D721Med (cell line): ENCODE measurements at places on chromosomes 4 and X.

GRCh38 chrX:132875650-132876522 lies 82.5 kb downstream of the HS6ST2 start:
- DNase-seq = no peak

DNA sequence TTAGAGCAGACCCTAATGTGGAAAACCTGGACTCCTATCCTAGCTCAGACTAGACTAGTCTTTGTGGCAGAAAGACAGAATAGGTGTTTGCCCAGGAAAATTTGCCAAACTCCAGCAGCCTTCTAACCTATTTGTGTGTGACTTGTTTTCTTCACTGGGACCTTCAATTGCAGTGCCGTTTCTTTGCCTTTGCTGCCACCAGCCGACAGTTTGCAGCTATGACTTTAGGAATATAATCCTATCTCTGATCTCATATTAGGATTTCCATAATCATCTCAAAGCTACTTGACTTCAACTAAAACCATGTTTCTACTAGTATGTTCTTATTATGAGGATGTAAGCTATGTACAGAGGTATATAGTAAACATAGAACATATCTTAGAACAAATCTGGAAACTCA lies 60.2 kb upstream of the PGAM4 start:
- no peak for DNase-seq

DNA sequence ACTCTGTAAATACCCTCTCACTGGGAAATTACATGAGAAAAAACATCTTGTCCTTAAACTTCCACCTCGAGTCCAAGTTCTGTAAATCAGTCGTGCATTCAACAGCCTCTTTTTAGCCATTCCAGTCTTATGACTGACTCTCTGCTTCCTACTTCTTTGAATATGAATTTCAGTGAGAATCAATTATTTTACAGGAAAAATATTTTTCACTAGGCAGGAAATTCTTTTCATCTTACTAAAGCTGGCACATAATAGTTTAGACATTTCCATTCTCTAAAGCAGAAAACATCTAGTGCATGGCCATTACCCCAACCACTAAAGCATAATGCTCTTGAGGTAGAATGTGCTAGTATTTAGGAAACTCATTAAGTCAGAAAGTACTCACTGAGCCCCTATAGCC lies 565.7 kb upstream of the FAT1 start:
- DNase-seq = no peak

DNA sequence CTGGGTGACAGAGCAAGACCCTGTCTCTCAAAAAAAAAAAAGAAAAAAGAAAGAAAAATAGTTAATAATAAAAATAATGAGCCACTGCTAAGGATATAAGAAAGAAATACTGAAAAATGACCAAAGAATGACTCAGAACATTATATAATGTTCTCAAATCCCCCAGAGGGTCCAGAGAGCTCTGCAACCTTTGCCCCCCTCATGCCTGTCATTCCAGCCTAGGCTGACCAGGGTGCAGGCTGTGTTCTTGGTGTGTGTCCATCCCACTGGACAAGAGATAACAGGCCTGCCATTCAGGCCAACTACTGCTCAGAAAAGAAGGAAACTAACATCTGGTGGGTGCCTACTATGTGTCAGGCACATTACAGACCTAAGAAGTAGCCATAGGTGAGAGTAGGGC lies 72.7 kb upstream of the EDNRA start:
- DNase-seq = no peak

GRCh38 chr4:167109859-167110258 lies 124.4 kb downstream of the SPOCK3 start:
- no peak for DNase-seq

DNA sequence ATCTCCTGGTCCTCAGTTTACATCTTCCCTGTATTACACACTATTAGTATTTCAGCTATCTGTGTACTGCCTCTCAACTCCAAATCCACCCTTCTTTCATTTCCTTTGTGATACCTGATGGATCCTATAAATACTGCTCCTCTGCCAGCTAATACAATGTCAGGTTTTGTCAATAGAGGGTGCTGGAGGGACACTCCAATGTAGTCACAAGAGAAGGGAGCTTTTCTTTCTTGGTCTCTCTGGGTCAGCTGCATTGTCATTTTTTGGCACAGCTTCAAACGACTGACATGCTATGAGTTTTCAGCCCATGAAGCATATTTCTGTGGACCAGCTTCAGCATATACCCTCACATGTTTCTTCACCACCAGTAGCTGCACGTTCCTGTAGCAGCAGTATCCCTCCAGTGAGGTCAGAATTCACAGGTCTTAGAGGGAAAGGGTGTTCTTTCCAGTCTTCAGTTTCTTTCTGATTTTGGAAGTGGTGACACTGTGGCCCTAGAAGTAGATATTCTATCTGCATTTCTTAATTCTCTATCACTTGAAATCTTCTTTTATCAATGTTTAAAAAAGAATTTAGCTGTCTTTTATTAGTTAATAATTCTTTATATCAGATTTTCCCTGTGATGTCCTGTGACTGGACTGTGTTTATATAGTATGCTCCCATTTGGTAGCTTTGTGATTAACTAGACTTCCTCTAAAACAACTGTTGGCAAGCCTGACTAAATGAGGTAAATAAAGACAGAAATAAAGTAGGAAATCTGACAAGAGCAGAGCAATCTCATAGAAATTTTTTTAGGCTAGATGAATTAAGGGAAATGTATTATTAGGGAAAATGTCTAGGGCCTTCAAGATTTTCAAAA lies 60.6 kb downstream of the GABRA2 start:
- no peak for DNase-seq

DNA sequence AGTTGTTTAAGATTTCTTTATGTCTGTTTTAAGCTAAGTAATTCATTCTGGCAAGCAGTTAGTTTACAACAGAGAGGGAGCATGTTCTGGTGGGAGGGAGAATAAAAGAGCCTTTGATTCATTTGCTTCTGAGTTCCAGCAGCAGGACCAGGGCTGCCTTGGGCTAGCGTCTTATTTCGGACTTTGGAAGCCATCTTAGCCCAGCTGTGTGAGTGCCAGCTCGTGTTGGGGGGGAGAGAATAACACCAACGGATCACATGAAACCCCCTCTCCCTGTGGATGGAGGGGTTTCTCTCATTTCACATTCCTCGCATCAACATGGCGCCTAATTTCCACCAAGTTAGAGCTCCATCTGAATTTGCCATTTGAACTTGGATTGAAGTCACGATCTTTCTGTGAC lies 7.4 kb downstream of the GAB1 start:
- DNase-seq = no peak

DNA sequence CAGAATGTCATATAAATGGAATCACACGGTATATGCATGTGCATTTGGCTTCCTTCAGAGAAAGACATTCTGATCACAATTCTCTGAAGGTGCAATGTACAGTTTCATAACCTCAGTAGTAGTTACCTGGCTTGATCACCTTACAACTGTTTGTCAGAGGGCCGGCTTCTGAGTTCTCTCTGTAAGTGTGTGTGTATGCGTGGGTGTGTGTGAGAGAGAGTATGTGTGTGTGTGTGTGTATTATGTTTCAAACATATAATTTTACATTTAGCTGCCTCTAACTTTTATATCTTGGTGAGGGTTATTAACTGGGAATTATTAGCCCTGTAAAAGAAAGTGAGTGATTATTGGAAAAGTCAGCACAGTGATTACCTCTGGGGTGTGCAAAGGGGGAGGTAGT lies 8.0 kb upstream of the LOC101059915 start:
- DNase-seq = no peak

GRCh38 chrX:55118574-55118973 lies 29.8 kb downstream of the PAGE2 start:
- DNase-seq = no peak

DNA sequence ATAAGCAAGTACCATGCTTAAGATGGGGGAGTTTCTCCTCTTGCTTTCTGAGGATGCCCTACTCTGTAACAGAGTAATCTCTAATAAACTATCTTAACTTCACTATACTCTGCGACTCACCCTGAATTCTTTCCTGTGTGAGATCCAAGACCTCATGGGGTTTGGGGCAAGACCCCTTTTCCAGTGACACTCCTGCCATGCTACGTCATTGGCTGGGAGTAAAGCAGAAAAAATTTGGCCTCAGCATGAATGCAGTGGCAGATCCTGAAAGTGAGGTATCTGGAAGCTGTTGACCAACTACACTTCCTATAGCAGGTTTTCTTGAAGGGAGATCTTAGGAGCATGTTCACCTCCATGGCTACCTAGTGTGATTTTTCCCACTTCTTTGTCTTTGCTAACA lies 109.1 kb upstream of the MED14 start:
- no peak for DNase-seq

GRCh38 chr4:54032558-54033135 lies 31.8 kb downstream of the CHIC2 start:
- no peak for DNase-seq

- DNase-seq = no peak
Measured at GRCh38 chrX:150257353-150258175, 105.6 kb upstream of the MAMLD1 start.

- DNase-seq = no peak
Measured at GRCh38 chrX:9302381-9302780, 162.5 kb upstream of the TBL1X start.

GRCh38 chr4:34972189-34972588 lies 1272.1 kb downstream of the ARAP2 start:
- DNase-seq = no peak

- DNase-seq = no peak
Measured at GRCh38 chr4:152524427-152524826, 11.5 kb downstream of the FBXW7 start.

GRCh38 chr4:114782415-114783214 lies 184.0 kb downstream of the UGT8 start:
- DNase-seq = no peak

DNA sequence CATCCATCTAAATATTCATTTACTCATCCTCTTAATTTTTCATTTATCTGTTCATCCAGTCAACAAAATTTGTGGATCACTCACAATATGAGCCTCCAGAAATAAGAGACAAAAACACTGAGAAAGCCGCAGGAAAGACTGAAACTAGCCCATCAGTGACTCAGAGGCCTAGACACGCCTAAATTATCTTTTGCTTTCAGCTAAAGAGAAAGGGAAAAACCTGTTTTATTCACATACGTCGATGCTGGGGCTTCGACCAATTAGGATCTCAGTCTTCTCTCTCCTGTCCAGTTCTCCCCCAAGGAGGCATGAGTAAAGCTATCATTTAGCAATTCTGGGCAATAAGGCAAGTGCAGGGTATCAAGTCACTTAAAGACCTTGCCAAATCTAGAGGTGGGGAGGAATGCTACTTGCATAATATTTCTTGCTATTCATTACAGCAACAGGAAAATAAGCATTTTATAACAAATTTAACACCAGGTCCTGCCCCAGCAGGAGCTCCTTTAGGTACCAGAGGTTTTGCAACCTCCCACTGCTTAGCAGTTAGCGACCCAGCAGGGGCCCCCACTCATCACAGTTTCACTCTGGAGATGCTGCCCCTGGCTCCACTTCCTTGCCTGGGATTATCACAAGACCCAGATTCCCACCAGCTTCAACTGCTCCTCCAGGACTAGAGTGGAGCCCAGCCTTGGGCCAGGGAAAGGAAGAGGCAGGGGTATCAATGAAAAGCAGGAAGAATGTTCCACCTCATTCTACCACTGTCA lies 30.1 kb upstream of the TMEM154 start:
- no peak for DNase-seq

DNA sequence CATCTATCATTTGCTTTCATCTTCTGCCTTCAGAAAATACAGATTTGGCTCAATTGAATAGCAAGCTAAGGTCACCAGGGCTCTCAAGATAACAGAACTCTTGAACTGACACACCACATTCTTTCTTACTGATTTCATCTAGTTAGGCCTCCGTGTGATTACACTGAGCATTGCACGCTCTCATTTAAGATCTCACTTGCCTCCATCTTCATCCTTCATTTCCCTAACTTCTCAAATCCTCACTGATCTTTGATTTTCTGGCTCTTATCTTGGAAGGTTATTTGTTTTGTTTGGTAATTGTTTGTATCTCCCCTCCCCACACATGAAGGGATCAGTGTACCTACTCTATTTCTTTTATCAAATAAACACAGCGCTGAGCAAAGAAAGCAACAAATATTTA lies 47.7 kb downstream of the MANBA start:
- no peak for DNase-seq

GRCh38 chr4:144714166-144714565 lies 68.2 kb downstream of the HHIP start:
- DNase-seq = no peak

GRCh38 chr4:53055274-53055673 lies 193.2 kb downstream of the RASL11B start:
- no peak for DNase-seq

DNA sequence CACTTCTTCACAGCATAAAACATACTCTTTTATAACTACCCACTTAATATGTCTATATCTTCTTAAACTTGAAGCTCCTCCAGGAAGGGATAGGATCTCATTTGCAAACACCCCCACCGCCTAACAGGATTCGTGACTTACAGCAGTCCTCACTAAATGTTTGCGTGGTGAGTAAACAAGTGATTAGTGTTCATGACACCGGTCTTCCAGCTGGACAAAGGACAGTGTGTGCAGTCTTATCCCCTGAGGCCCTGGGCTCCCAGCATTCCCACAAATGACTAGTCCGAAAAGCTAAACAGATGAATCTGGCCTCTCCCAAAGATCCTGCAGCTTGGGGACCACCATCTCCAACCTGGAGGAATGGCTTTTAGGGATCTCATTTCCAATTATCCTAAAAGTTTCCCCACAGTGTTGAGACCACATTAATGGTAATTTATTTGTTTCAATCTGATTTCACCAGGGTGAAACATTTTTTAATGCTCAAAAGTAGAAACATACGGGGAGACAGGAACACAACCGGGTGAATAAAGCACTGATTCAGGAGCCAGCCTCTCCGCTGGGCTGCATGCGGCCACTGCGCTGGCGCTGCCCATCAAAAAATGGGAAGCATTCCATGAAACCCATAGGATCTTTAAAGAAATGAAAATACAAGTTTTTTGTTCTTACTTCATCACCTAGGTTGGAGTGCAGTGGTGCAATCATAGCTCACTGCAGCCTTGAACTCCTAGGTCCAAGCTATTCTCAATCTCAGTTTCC lies 69.2 kb downstream of the HADH start:
- no peak for DNase-seq

DNA sequence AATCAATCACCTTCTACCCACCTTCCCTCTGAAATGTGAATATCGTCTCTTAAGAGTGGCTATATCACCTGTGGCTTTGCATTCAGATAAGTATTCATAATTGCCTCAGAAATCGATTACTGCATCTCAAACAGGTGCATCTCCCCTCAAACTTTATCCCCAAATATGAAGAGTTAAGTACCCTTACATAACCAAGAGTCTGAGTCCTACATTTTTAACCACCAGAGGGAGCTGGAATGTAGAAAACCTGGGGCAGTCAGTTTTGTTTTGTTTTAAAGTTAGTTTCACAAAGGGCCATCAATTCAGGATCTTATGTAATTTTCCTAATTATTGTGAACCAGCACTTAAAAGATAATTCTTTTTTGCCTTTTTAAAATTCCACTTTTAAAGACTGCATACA lies 5.7 kb downstream of the TCEANC start:
- no peak for DNase-seq

- DNase-seq = no peak
Measured at GRCh38 chr4:134465417-134465816, 263.8 kb upstream of the PABPC4L start.
